Activated effector memory CD4-positive, alpha-beta T cell treated with anti-CD3 and anti-CD28 coated beads, Interleukin-2, amount 50 U/mL, for 16 hours (primary cell): ENCODE measurements at places on chromosomes 16 and 17.

GRCh38 chr16:83615141-83615952, 192.4 kb upstream of the HSBP1 start:
- DNase-seq, result no peak

DNA sequence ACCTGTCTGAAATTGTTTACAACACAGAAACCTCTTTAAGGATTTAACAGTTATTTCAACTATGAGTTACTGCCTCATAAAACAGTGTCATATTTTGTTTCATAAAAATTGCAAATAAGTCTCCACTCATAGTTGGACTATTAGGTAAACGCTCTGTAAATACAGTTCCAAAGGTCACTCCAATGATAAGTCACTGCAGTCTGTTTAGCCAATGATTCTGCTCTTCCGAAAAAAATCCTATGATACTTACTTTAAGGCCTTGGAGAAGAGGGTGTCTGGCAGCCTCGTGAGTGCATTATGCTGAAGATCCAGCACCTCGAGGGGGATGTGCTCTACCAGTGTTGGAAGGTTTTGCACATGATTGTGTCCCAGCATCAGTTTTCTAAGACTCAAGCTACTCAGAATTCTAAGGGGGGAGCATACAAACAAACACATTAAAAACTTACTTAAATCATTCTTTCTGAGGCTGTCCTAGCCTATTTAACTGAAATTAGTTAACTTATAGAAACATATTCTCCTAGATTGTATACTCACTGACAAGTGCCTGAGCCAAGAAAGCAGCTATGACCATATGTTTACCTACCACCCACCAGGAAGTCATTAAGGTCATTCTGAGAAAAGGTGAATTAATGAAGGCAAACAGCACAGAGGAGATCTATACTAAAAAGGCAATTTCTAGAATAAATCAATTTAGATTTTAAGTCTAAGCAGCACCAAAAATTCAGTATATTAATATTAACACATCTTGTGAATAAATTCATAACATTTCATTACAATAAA, 41.1 kb downstream of the MARVELD3 start:
- DNase-seq, result no peak

GRCh38 chr16:11395008-11395948, 50.0 kb downstream of the RMI2 start:
- DNase-seq, result no peak

- no peak for DNase-seq
Measured at GRCh38 chr17:38448208-38448771, 20.0 kb downstream of the ARHGAP23 start.

GRCh38 chr16:7426161-7426560, 93.5 kb downstream of the RBFOX1 start:
- DNase-seq, result no peak

DNA sequence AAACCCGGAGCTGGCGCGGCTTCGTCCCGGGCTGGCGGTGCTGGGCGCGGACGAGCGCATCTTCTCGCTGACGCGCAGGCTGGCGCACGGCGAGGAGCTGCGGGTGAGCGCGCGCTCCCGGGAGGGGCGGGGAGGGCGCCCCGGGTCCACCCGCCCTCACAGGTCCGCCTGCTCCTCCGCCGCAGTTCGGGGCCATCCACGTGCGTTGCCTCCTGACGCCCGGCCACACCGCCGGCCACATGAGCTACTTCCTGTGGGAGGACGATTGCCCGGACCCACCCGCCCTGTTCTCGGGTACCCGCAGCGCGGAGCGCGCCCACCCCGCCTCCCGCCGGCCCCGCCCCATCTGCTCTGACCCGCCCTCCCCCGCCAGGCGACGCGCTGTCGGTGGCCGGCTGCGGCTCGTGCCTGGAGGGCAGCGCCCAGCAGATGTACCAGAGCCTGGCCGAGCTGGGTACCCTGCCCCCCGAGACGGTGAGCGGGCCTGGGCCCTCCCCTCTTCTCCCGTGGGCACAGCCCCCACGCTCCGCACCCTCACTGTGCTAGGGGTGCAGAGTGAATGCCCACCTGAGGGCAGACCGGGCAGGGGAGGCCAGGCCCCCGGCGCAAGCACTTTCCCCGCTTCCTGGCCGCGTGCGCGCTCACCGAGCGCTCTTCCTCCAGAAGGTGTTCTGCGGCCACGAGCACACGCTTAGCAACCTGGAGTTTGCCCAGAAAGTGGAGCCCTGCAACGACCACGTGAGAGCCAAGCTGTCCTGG, 1.4 kb downstream of the HAGHL start:
- DNase-seq, result peak; percentile 86

DNA sequence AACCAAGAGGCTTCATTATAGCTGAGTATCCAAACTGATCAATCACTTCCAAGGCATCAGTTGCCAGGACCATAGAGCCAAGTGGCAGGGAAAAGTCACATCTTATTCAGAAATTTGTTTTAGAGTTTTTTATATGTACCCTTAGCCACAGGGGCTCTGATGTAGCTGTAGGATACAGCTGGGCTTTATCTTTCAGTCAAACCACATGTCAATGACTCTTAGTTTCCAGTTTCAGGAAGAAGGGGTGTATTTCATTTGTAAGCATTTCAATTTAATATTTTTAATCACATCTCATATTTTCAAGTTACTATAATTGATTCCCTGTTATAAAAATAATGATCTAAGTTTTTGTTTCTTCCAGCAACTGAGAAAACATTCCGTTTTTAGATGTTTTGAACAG, 2.9 kb upstream of the FLCN start:
- DNase-seq, result peak; percentile 3

DNA sequence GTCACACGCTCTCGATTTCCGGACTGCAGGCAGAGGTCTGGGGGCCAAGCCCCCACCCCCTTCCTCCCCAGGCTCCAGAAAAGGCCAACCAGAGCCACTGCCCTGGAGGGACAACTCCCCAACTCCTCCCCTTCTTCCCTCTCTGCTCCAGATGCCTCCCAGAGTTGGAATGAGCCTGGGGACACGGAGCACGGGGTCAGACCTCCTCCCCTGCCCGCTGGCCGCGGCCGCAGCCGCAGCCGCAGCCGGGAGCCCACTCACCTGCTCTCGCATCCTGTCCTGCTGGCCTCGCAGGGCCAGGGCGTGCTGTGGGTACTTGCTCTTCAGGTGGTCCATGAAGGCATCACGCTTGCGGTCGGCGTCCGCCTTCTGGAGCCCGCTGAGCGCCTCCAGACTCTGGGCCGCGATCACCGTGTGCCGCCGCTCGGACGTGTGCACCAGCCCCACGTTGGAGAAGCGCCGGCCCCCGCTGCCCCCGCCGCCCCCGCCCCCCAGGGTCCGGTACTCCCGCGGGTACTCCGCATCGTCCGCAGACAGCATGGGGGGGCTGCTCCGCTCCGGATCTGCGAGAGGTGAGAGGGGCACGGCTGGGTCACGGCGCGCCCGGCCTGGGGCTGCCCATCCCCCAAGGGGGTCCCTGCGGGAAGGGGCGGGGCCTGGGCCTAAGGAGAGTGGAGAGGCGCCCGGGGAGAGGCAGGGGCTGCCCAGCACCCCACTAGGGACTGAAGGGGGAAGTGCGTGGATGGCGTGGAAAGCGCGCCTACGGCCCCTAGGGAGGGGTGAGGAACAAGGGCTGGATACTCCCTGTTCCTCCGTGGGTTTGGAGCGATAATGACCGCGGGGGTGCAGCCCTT, 27.3 kb downstream of the SRCIN1 start:
- DNase-seq, result no peak

DNA sequence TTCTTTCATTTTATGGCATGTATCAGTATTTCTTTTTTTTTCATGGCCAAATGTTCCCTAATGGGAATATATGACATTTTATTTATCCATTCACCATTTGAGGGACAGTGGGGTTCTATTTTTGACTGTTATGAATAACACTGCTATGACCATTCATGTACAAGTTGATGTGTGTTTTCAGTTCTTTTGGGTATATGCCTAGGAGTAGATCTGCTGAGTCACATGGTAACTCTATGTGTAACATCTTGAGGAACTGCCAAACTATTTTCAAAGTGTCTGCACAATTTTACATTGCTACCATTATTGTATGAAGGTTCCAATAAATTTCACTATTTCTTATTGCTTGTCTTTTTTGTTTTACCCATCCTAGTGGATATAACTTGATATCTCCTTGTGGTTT, 223.0 kb downstream of the TANC2 start:
- no peak for DNase-seq

GRCh38 chr17:62749926-62750325, 58.2 kb downstream of the MARCHF10 start:
- DNase-seq, result no peak

DNA sequence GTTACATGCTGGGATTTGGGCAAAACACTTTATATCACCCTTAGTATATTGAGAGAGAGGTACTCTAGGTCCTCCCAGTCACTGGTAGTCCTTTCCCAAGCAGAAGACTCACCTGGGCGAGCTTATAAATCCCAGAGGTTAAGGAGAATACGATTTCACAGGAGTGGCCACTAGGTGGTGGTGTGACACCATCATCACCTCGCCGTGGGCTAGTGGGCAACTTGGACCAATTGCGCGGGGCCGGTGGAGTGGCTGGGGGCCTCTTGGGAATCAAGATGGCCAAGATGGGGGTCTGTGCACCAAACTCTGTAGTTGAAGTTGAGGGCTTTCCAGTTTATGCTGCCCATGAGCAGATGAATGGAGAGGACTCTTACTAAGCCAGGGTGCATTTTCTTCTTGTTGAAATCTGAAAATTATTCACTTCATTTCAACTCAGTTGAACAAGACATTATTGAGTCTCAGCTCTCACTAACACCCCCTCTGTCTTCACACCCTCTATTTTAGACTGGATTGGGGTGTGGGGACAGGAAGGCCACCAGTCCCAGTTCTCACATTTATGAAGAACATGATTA, 38.2 kb upstream of the PIRT start:
- peak; percentile 64 for DNase-seq

DNA sequence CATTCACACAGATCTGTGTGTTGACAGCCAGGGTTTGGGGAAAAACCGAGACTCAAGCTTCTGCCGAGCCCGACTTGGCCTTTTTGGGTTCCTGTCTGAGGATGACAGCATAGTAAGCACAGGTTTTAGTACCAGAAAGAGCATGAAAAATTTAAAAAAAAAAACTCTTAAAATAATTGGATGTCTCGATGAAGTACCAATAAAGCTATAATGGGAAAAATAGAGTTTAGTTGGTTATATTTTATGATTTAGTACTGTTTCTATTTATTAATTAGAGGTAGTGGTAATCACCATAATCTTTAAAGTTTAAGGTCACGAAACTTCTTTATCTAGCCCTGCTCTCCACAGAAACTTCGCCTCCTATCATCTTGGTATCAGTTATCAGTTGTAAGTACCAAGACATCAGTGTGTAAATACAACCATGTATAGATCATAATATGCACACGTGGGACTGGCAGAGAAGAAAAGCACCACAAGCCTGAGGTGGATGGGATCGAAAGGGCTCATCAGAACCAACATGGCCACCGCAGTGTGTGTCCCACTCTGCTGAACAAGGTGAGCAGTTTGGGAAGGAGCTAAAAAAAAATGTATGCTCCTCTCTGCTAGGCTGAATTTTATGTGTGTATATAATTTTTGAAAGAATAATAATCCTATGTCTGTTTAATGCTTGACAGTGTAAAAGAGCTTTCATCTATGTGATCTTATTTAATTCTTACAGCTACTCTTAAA, 14.4 kb upstream of the EEF2K start:
- peak; percentile 75 for DNase-seq
